ENCODE measurements at places on chromosomes 12 and 14. TPM values are rescaled to one million over a fixed set of nuclear protein-coding genes. Genes with fewer than 3 reads are reported as not detected.
A peak's percentile ranks its signal among the peaks of the same experiment; 100 is the strongest.

RILPL2 gene
- total RNA-seq: 2.1 TPM

- no peaks in the 10 kb centered on the region for H3K4me1 ChIP-seq
- H3K27me3 ChIP-seq: no peaks in the 10 kb centered on the region
- peak; percentile 40 for DNase-seq
- H3K36me3 ChIP-seq: no peaks in the 10 kb centered on the region
- no peak overlapping the region for H3K4me3 ChIP-seq
- H3K27ac ChIP-seq: no peak overlapping the region
Observed at GRCh38 chr14:67704484-67705089, 2.9 kb downstream of the RDH12 start.

DNA sequence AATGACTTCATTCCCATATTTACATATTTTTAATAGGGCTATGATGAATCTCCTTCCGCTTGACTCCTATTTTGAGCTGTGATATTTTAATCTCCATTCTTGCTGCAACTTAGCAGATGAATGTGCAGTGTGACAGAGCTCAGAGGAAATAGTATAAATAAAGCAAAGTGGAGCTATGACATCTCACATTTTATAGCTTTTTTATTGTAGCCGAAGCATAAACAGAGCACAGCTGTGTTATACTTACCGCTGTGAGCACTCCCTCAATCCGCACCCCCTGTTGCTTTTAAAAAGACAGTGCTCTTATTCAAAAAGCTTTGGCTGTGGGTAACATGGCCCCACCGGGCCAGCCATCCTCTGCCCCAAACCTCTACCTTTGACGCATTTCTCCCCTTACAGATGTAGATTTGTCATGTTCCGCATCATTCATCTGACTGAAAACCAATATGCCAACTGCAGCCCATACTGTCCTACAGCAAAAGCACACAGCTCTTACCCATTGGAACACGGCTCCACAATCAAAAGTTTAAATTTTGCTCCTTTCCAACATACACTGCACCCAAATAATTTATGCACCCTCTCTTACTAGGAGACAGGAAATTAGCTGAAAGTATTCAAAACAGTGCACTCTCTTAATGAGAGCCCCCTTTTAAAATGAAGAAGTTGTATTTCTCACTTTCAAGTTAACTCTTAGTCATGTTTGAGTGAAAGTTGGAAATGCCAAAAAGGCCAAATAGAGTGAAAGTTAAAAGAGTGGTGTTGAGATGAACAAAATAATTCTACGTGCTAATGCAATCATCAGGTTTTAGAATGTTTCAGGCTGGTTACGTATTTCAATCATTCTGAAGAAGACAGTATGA, 429.3 kb upstream of the SOX5 start:
- no peak overlapping the region for H3K4me3 ChIP-seq
- no peaks in the 10 kb centered on the region for H3K4me1 ChIP-seq
- H3K27me3 ChIP-seq: no peaks in the 10 kb centered on the region
- DNase-seq: peak; percentile 26
- no peaks in the 10 kb centered on the region for H3K36me3 ChIP-seq

DNA sequence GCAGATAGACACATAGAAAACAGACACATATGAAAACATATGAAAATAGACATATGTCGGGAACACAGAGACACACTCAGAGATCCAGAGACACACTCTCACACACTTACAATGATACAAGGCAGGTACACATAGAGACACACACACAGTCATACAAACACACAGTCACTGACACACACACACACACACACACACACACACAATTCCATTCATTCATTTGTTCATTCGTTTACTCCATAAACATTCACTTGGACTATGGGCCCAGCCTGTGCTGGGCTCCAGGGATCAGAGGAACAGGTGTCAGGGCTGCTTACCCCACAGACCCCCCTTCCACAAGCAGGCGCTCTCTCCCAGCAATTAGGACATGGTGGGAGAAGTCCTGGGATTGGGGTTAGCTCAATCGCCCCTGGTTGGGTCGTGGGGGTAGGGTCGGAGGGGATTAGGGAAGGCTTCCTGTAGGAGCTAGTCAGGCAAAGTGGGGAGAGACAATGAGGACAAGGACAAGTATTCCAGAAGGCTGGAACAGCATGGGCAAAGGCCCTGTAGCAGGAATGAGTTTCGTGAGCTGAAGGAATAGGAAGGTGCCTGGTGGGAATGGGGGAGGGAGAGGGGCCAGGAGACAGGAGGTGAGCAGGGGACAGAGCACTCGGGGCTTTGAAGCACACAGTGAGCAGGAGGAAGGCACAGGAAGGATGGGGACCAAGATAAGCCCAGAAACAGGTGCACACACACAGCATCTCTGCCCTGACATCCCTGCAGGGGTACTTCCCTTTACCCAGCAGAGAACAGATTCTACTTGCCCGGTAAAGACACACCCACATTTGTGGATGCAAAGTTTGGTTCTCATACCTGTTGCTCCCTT, 6.5 kb downstream of the RASAL1 start:
- H3K4me1 ChIP-seq: no peaks in the 10 kb centered on the region
- DNase-seq: no peak

PPP2R5E gene
- 62.7 TPM for total RNA-seq

DNA sequence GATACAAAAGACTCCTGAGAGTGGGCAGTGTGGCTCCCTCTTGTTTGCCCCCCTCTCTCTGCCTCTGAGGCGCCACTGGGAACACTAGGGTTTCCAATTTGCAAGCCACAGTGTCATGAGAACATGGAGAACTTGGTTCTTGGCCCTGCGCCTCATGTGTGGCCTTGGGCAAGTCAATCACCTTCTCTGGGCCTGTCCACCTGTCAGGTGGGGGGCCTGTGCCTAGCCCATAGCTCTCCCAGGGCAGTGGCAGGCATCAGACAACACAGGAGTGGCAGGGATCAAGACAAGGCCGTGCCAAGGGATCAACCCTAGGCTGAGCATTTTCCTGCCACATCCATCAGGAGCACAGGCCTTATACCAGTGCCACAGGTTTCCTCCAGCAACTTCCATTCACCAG, 185.3 kb downstream of the CALM1 start:
- H3K36me3 ChIP-seq: no peaks in the 10 kb centered on the region
- no peaks in the 10 kb centered on the region for H3K27me3 ChIP-seq
- H3K4me3 ChIP-seq: no peak overlapping the region
- DNase-seq: no peak

SPSB2 gene
- 8.4 TPM for total RNA-seq

All from colonic mucosa (tissue), 4 donors.